ENCODE measurements at places on chromosomes 5 and 9. TPM values are rescaled to one million over a fixed set of nuclear protein-coding genes. Genes with fewer than 3 reads are reported as not detected.

GRCh38 chr9:82105729-82106128 lies 117.2 kb downstream of the SPATA31D1 start:
- no peak for DNase-seq

DNA sequence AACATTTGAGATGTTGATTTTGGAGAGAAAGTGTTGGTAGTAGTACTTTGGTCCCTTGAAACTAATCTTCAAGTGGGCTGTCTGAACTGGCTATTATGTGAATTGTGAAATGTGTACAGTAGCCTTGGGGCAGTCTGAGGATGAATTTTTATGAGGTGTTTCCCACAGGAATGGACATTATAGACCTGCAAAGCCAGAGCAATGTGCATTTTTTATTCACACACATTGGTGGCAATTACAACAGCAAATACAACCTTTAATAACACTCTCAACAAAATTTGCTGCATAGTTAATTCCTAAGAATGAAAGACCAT lies 147.0 kb downstream of the PAM start:
- no peak for DNase-seq

DNA sequence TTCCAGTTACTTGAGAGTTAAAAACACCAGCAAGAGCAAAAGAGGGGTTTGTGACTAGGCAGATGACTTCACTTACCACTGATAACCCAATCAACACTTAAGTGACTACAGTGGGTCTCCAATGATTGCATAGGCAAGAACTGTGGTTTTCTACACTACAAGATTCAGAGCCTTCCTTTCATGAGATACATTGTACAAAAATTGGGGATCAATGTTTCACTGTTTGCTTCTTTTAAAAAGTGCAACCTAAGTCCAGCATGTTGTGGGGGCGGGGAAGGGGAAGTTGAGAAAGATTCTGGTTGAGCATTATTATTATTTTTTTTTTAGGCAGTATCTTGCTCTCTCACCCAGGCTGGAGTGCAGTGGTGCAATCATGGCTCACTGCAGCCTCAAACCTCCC lies 3.6 kb downstream of the IQGAP2 start:
- DNase-seq = no peak

Gene ESM1
- not detected for total RNA-seq

GRCh38 chr5:59704936-59705335 lies 188.6 kb downstream of the PDE4D start:
- DNase-seq = no peak

DNA sequence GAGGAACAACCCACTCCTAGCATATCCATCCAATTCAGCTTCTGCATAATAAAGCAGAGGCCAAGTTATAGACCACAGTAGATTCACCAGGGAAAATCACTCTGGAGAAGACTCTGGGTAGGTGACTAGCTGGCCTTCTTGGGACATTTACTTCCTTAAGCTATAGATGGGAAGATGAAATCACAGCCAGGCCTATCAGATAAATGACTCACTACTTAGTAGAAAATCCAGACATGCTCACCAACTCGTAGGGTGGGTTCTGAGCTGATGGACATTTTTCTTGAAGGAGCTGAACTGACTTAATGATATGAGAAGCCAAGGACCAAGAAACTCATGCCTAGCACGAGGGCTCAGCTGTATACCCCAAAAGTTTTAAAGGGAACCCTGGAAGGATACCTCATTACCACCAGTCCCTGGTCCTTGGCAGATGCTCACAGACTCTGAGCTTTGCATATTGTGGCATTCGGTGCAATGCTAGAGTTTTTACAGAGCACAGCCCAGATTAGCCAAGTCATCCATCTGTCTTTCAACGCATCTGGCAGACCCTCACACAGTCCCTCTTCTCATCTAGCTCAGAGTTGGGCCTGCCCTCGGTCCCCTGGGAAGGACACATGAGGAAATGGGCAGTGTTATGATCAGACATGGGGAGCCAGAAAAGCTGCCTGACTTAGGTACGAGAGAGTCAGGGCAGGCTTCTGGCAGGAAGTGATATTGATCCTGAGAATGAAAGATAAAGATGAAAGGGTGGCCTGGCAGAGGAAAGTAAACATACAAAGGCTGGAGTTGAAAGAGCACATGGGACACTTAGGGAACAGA lies 15.0 kb downstream of the ACSL6 start:
- DNase-seq = no peak

- DNase-seq = no peak
These were observed 34.4 kb downstream of the ERGIC1 start for GRCh38 chr5:172868436-172868923.

DNA sequence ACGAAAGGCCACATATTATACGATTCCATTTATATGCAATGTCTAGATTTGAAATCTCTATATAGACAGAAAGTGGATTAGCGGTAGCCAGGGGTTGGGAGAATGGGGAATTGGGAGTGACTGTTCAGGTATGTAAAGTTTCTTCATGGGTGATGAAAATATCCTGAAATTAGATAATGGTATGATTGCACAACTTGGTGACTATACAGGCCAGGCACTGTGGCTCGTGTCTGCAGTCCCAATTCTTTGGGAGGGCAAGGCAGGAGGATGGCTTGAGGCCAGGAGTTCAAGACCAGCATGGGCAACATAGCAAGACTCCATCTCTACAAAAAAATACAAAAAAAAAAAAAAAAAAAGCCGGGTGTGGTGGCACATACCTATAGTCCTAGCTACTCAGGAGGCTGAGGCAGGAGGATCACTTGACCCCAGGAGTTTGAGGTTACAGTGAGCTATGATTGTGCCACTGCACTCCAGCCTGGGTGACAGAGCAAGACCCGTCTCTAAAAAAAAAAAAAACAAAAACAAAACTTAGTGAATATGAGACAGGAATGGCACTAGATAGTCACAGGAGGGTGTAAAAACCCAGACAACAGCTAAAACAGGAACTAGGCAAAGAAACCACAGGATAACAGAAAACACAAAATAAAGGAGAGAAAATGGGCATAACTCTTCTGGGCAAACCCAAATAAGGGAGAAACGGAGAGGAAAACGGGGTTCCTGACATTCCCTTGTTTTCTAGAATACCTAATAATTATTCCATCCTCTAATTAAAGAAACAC lies 72.1 kb upstream of the ZNF618 start:
- DNase-seq = no peak

Gene ROR2
- 1.6 TPM for total RNA-seq

Gene FAM193B
- 70.9 TPM for total RNA-seq

GRCh38 chr5:69454460-69455249 lies 37.9 kb upstream of the OCLN start:
- no peak for DNase-seq

Gene BRINP1
- total RNA-seq = not detected

- peak; percentile 62 for DNase-seq
These were observed 5.3 kb upstream of the SUSD1 start for GRCh38 chr9:112180387-112180881.

DNA sequence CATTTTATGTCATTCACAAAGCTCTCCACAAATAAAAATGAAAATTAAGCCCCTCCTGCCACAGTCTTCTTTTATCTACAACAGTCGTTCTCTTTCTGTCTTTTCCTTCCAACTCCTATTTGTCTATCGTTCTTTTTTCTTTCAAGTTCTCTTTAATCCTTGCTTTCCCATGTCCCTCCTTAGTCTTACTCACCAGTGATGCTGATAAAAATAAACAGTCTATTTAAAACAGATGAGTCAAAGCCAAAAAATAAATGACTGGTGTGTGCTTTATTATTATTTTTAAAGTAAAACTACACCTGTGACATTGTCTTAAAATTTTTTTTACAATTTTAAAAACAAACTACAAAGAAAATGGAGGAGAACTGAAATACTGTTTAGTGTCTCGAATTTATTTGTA lies 137.1 kb upstream of the TMEM161B start:
- DNase-seq = no peak

DNA sequence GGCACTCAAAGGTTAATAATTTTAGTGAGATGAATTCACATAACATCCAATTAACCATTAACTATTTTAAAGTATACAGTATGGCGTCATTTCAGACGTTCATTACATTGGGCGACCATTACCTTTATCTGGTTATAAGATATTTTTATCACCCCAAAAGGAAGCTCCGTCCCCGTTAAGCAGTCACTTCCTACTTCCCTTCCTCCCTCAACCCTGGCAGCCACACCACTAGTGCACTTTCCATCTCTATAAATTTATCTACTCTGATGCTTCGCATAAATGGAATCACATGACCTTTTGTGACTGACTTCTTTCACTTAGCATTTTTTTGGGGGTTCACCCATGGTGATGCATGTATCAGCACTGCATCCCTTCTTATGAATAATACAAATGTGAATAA lies 168.3 kb upstream of the PUM3 start:
- DNase-seq = no peak

DNA sequence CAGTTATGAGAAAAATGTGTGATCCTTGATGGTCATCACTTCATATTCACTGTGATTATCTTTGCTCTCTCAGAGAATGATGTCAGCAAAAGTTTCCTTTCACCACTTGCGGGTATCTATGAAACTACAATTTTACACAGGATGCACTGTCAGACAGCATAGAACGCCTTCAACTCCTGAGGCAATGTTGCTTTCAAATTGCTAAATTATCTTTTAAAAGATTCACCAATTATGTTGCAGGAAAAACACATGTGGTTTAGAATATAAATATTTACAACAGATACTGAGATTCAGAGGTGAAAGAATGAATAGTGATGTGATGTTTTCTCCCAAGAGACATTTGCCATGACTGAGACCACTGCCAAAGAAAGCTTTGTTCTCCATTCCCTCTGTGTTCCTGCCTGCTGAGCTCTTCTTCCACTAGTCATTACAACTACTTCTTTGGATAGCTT lies 879.8 kb upstream of the DMAC1 start:
- DNase-seq = no peak

- DNase-seq = no peak
These were observed 90.1 kb downstream of the CRB2 start for GRCh38 chr9:123445981-123446610.

- no peak for DNase-seq
These were observed 42.3 kb downstream of the MACROH2A1 start for GRCh38 chr5:135356522-135357318.

Gene ACTBL2
- total RNA-seq = not detected

Gene ADAMTS13
- total RNA-seq = 1.2 TPM

Gene KIF24
- total RNA-seq = 6.1 TPM

GRCh38 chr5:115543365-115544042 lies 1.1 kb downstream of the FEM1C start:
- peak; percentile 57 for DNase-seq

Gene NKD2
- total RNA-seq = 3.2 TPM

GRCh38 chr5:124700333-124700732 lies 46.1 kb downstream of the ZNF608 start:
- DNase-seq = no peak

DNA sequence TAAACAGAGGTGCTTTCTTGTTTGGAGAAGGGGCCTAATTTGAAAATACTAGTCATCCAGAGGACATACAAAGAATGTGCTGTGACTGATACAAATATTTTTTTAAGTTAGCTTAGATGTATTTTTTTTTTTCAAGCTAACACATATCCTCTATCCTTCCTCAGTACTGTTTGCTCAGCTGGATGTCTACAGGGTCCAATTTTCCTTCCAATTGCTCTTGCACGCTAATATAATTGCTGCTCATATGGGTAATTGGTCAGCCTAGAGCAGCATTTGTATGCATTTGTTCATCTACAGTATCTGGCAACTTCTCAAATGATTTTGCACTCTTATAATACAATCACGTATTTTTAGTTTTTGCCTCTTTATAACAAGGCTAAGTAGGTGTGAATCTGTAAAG lies 84.7 kb downstream of the ZDHHC21 start:
- DNase-seq = no peak

DNA sequence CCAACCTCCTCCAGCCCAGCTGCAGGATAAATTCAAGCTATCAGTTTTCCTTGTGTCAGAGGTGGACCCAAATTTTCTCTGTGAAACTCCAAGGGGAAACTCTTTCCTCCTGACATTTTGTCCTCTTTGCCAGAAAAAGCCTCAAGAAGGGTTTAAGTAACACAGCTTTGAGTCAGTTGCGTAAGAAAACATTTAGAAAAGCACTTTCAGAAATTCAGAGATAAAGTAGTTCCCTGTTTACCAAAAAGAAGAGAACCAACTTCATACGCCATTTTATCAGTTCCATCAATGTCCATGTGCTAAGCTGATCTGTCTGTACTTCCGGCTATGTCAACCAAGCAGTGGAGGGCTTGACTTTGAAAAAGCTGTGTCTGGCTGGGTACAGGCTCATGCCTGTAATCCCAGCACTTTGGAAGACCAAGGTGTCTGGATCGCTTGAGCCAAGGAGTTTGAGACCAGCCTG lies 19.9 kb upstream of the SUSD1 start:
- DNase-seq = no peak

- no peak for DNase-seq
These were observed 114.7 kb downstream of the TAF11L14 start for GRCh38 chr5:17748941-17749340.

Gene TMEM215
- total RNA-seq = not detected

DNA sequence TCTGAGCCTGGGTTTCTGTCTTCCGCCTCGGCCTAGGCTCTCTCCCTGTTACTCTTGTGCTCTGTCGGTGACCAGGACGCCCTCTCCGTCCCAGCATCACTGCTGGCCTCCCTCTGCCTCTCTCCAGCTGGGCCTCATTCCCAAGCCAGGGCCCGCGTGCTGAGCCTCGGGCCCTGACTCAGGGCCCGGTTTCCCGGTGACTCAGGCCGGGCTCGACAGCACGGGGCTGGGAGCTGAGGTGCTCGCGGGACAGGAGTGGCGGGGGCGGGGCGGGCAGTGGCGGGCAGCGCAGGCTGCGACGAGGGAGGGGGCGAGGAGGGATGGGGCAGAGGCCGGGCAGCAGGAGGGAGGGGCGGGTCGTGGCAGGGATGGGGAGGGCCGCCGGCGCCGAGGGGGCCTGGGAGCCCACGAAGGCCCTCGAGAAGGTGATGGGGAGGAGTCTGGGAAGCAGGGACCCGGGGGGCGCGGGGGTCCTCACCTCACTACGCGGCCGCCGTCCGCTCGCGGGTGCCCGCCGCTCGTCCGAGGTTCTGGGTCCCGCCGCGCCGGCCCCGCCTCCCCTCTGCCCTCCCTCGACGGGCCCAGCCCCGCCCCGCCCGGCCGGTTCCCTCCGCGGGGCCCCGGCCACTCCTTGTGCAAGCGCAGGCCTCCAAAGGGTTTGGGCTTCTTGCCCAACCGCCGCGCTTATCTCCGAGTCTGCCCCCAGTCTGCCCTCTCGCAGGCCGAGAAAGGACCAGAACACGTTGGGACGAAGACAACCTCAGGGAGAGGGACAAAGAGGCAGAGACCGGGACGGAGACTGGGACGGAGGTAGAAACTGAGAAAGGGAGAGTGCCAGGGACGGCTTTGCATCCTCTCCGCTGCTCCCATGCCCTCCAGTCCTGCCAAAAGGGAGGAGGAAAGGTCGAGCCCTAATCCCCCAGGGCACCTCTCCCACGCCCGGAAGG lies at the start of gene ARAP3:
Gene ARAP3, minus strand, starts transcription at position 536 of the 947 bp plus-strand sequence. CDS start 1,744 bp downstream, outside the sequence.
- DNase-seq = peak; percentile 22

- no peak for DNase-seq
These were observed 30.1 kb upstream of the IL7R start for GRCh38 chr5:35826554-35826953.

Gene SOHLH1
- total RNA-seq = not detected

Gene ZNG1A
- 26.8 TPM for total RNA-seq

Gene PSMD5
- 59.2 TPM for total RNA-seq

Gene CTXN3
- not detected for total RNA-seq
